EH (cell line): ENCODE measurements at places on chromosomes 11 and 22.

DNA sequence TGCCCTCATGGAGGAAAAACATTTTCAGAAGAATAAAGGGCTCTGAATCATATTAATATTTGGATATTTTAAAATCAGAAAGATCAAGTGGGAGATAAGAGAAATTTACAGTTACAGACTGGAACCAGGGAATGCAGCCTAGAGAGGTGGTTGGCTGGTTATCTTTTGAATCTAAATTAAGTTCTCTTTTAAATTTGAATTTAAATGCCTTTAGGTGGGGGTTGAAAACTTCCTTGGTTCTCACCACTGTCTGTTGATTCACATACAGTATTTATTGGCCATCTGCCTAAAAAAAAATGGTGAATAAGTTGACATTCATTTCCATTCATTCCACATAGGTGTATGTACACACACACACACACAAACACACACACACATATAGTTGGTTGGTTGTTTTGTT lies 35.7 kb upstream of the PTPRJ start:
- no peak for DNase-seq

DNA sequence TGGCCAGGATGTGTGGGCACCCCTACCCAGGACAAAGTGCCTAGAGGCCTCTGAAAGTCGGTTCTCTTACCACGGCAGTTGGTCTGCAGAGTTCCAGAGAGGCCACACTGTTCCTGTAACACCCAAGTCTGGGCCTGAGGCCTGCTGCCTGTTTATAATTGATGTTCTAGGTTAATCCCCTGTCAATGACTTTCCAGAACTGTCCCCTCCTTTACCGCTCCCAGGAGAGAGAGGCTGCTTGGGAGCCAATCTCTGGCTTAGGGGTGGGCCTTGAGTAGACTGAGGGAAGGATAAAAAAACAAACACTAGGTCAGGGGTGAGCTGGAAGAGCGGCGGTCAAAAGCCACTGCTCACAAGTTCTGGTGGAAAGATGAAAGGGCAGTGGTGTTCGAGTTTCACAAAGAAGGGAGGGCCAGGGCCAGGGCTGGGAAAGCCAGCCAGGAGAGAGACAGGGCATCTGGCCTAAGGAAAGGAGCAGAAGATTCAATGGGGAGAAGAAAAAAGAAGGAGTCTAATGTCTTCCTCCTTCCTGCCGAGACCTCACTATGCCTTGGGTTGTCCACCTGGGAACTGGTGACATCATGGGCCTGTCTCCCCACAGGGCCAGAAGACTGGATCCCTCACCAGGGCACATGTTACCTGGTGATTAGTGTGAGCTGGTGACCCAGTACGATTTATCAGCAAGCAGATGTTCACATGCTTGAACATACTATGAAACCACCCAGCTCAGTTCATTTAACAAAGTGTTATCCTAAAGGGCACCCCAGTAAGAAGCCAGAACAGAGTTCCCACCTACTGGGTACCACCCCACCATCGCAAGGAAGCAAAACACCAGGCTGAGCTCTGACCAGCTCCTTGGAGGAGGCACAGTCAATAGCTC lies 50.2 kb downstream of the PC start:
- DNase-seq: no peak

DNA sequence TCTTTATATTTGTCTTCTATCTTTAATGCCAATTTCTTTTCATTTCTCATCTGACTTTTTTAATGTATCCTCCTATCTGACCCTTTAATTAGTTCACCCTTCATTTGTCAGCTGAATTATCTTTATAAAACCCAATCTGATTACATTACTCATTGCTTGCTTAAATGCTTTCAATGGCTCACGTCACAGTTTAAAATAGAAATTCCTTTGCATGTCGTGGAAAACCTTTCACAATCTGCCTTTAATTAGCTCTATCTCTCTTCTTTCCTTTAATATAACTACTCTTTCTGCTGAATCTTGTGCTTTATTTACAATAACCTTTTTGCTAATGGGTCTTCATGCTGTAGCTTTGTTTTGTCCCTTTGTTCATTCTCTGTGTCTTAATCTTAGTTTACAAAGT lies 125.7 kb downstream of the DYNC2H1 start:
- peak; percentile 86 for DNase-seq

DNA sequence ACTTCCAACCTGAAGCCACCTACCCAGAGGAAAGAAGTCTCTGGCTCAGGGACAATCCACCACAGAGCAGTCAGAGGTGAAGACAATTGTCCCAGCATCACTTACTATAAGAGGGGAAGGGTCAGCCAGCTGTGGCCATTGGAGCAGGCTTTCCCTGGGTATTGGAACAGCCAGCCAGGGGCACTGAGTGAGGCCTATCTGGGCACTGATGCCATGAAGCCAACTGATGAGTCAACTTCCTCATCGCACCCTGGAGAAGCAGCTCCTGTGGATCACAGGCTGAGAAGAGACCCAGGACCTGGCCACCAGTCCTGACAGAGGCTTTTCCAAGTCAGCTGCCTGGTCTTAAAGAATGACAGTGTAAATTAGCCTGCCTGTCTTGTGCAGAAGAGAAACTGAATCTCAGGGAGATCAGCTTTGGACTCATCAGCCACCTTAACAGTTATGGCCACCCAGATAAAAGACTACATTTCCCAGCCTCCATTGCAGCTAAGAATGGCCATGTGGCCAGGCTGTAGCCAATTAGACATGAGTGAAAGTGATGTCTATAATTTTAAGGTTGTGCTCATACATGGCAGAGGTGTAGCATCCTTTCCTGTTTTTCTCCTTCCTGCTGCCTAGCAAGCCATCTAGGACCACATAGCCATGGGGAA lies 19.0 kb downstream of the CHST1 start:
- DNase-seq: peak; percentile 53

- no peak for DNase-seq
These were observed 55.7 kb upstream of the OR5AN1 start for GRCh38 chr11:59302991-59303390.

DNA sequence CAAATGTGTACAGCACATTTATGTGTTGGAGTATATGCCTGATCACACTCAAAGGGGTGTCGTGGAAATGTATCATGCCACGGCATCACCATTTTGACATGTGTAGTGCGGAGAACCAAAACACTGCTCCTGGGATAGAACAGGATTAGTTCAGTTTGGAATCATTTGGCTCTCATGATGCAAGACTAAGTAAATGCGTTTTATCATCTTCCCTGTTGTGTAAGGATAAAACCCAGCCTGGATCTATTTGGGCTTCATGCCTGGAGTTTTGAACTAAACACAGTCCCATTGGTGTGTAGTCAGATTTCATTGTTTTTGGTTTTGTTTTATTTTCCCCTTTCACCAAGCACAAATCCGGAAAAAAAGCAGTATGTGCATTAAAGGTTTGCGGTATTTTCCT lies 574.3 kb downstream of the NTM start:
- no peak for DNase-seq

DNA sequence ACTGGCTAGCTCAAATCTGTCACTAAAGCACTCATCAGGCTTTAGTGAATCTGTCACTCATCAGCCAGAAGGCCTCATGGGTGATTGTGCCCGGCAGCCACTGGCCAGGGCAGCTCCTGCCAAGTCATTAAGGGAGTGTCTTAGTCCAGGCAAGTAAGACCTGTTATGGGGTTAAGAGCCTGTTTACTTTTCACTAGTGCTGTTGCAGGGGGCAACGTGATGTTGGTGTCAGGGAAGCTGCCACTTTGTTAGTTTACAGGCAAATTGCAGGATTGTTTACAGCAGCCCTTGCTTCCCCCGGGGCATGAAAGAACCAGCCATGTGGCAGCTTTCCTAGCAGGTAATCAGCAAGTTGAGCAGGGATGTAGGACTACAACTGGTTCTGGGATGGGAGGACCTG lies 155.6 kb upstream of the NCAM1 start:
- no peak for DNase-seq

- no peak for DNase-seq
These were observed 42.9 kb upstream of the SHISAL1 start for GRCh38 chr22:44355716-44356070.

- DNase-seq: no peak
These were observed 9.8 kb upstream of the PSMA1 start for GRCh38 chr11:14529951-14530350.

DNA sequence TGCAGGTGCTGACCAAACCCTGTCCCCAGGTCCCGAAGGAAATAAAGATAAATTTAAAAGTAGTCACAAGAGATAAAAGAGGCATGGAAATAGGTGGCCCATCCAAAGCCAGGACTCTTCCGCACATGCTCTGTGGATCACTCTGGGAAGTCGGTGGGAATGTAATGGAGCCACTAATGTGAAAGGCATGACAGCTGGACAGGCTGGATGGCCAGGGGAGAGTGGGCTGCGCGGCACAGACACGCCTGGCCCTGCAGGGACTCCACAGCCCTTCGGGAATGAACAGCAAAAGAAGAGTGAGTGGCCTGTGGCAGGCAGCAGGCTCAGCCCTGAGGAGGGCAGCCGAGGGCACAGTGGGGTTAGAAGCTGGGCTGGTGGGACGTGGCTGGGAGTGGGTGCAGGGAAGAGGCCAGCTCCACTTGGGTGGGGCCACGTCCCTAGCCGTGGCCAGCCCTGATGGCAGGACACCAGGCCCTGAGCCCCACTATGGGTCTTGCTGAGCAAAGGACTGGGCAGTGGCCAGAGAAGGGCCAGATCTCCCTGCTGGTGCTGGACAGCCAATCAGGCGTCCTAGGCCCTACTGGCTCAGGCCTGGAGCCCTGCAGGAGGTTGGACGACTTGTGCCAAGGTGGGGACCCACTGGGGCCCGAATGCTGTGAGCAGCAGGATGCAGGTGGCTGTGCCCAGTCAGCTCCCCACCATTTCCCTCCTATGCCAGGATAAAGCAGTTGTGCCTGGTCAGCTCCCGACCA lies 31.3 kb upstream of the GNB1L start:
- peak; percentile 42 for DNase-seq

DNA sequence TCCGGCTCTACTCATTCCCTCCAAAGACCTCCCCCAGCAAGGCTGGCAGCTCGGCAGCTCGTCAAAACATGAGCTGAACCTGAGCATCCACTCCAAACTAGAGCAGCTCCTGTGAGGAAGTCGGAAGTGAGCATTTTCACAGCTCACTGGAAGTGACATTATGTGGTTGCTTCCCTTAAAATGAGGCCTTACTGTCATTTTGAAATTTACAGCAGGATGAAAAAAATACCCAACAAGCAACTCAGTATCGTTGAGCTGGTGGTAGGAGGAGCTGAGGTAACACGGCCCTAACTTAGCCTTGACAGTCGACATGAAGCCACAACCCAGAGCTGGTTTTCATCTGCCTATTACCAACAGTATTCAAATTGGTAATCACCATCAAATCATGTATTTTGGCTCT lies 38.0 kb upstream of the ARFGAP3 start:
- DNase-seq: no peak

- peak; percentile 75 for DNase-seq
These were observed at the start of gene ASPHD2 for GRCh38 chr22:26428515-26429457. Gene ASPHD2 (plus strand): TSS chr22:26429260. CDS start chr22:26433616, 4,356 bp downstream.

DNA sequence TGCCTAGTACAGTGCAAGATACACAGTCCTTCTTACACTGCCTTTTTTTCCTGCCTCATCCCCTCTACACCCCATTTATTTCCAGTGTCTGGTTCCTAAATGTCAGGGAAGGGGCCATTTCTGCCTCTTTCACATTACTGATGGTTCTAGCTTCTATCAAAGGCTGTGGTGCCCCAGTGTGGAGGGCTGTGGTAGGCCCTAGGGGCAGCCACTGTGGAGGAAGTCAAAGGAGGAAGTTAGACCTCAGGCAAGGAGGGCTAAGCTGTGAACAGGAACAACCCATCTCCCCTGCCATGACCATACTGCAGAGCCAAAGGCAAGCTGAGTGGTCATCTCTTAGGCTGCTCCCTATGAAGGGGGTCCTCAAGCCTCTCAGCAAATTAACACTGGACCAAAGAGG lies 81.9 kb upstream of the CRTAM start:
- DNase-seq: no peak

- no peak for DNase-seq
These were observed 111.6 kb downstream of the NTM start for GRCh38 chr11:131481971-131482370.

DNA sequence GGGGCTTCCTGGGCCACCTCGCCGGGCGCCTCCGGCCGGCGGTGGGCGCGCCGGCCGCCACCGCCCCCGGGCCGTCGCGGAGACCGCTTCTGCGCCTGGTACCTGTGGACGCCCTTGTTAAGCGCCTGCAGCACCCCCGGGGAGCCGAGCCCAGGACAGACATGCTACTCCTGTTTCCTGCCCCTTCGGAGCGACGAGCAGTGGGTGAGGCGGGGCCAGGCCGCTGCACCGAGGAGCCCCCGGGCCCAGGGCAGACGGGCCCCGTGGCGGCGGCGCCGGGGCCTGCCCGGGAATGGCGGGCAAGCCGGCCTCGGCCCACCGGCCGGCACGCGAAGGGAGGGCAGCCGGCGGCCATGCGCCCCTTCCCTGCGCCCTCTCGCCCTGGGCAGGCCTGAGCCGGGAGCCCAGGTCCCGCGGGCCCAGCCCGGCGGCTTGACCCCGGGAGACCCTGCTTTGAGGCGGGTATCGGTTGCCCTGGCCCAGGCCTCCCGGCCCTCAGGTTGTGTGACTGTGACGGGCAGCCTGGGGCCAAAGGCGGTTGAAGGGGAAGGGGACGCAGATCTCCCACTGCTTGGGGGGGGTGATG lies 789 bp upstream of the KDM2A start:
- peak; percentile 42 for DNase-seq

GRCh38 chr22:24325105-24325757 lies 54.6 kb downstream of the SPECC1L start:
- DNase-seq: peak; percentile 98

GRCh38 chr11:26828288-26828687 lies 106.4 kb upstream of the SLC5A12 start:
- no peak for DNase-seq

GRCh38 chr22:44916281-44917231 lies 93.2 kb downstream of the PHF21B start:
- DNase-seq: no peak

- DNase-seq: peak; percentile 37
These were observed 53.8 kb downstream of the ST14 start for GRCh38 chr11:130213143-130213978.

DNA sequence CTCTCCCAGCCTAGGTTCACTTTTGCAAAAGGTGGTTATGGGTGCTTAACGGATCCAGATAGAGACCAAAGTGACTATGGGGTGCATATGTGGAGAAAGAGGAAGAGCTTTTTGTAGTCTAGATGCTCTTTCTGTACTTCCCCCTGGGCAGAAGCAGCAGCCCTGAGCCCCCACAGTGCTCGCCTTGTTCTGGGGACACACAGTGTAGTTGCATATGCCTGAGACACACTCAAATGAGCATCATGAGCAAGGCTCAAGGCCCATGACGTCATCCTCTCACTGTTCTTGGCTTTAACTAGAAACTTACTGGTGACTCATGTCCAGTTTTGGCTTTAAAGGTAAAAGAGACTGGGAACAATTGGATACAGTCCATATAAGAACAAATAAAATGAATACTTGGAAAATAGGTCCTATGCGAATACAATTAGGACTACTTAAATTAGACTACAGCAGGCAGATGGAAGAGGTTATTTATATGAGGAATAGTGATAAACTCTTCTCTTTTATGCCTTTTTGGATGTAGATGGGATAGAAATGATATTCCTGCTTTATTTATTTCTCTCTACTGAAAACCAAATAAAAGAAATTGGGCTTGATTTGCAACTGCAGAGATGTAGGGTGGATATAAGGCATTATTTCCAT lies 20.1 kb upstream of the PEX26 start:
- peak; percentile 97 for DNase-seq

- no peak for DNase-seq
These were observed 578 bp upstream of the PARVG start for GRCh38 chr22:44179989-44180705.

- DNase-seq: no peak
These were observed 94.5 kb downstream of the RPS6KA4 start for GRCh38 chr11:64453466-64453865.

- DNase-seq: no peak
These were observed 36.2 kb downstream of the C22orf42 start for GRCh38 chr22:32122899-32123298.

- DNase-seq: peak; percentile 40
These were observed 29.4 kb downstream of the GRIK4 start for GRCh38 chr11:120540744-120541465.
